ENCODE measurements at places on chromosomes 13 and 19.

DNA sequence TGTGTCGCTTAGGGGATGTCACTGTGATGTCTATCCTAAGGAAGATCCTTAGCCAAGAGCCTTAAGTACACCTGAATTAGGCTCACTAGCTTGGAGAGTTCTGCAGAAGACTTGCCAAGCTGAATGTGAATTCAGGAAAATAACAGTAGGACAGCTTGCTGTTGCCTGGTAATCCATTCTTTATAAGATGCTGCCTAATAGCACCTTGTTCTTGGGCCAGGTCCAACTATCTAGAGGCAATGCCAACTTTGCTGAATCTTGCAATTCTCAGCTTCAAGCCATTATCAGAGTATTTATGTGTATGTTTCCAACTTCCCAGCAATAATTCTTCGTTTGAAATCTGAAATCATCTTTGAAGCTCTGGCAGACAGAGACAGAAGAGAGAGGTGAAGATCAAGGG lies 102.8 kb downstream of the PCDH17 start:
- DNase-seq: no peak

GRCh38 chr13:104898484-104898883 lies 1637.0 kb downstream of the EFNB2 start:
- DNase-seq: no peak

GRCh38 chr13:44259045-44260027 lies 114.3 kb upstream of the SERP2 start:
- DNase-seq: no peak

GRCh38 chr19:45140533-45140932 lies 20.2 kb downstream of the NKPD1 start:
- DNase-seq: no peak

GRCh38 chr19:43439032-43439708 lies 24.5 kb downstream of the TEX101 start:
- DNase-seq: peak; percentile 87

DNA sequence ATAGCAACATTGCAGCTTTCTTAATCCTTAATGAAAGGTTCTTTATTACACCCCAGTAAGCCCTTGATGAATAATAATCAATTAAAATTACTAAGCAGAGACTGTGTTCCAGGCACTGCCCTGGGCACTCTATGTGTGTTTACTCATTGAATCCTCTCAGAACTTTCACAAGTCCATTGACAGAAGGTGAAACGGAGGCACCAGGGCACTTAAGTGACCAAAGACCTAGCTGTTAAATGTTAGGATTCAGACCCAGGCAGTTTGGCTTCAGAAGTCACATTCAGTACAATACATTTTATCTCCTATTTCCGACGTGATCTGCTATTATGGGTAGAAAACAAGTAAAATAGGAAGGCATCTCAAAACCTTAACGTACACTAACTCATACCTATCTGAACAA lies 2.7 kb downstream of the GPR183 start:
- no peak for DNase-seq

GRCh38 chr13:113934576-113934975 lies 39.3 kb downstream of the C13orf46 start:
- DNase-seq: no peak

DNA sequence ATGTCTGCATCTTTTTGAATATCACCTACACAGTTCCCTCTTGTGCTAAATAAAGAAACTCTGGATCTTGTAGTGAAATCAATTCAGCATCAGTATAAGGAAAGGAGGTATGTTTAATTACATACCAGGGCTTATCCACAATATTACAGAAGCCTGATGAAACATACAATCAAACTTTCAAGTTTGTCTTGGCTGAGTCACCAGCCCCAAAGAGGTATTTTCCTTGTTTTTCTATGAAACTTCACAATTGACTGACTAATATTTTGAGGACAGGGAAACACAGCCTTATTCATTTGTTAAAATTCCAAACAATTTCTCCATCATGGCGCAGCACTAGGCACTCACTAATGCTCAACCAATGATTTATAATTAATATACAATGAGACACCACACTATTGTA lies 952.4 kb downstream of the PCDH17 start:
- no peak for DNase-seq

GRCh38 chr19:29489172-29489951 lies 36.4 kb upstream of the VSTM2B start:
- no peak for DNase-seq

GRCh38 chr13:34256236-34256635 lies 438.3 kb downstream of the RFC3 start:
- DNase-seq: no peak

DNA sequence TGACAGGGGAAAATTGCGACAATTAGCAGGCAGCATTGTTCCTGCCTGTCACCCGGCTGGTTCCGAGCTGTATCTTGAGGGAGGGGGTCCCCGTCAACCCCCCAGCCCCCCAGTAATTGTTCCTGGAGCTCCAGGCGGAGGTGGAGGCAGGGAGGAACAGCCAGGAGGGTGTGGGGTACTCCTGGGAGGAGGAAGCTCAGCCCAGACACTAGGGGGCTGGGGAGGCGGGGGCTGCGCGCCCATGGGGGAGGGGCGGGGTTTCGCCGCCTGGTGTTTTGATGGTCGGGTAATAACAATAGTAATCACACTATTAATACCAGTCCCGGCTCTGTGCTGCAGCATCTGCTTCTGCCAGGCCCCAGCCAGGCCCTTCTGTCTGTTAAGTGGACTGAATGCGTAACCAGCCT lies 8.6 kb downstream of the NPAS1 start:
- DNase-seq: no peak

- no peak for DNase-seq
These were observed 14.6 kb downstream of the FRY start for GRCh38 chr13:32045982-32046785.

DNA sequence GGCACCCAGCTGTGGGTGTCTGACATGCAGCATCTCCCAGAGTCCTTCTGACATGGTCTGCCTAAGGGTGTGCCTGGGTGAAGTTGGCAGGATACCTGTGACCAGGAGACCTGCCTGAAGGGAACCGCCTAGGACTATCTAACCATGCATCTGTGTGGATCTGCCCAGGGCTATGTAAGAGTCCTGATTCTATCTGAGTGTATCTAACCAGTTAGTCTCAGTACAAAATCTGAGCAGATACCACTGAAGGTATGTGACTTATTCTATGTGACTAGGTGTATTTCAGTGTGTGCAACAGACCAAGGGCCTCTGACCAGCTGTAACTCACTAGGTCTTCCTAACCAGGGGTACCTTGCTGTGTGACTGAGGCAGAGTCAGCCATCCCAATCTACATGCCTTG lies 28.2 kb upstream of the FBL start:
- no peak for DNase-seq

GRCh38 chr13:76663592-76664335 lies 222.4 kb downstream of the KCTD12 start:
- no peak for DNase-seq

DNA sequence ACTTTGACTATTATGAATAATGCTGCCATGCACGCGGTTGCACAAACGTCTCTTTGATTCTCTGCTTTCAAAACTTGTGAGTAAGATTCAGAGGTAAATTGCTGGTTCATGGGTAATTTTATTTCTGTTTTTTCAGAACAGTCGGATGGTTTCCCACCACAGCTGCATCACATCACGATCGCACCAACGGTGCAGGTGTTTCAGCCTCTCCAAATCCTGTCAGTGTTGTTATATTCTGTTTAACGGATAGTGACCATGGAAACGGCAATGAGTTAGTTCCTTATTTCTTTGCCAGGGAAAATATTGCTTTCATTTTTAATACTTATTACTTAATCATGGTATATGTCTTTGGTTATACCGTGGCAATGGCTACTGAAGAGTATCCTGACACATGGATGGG lies 19.1 kb upstream of the ZNF835 start:
- DNase-seq: no peak

- DNase-seq: no peak
These were observed 41.0 kb downstream of the RFX2 start for GRCh38 chr19:6069268-6069791.

DNA sequence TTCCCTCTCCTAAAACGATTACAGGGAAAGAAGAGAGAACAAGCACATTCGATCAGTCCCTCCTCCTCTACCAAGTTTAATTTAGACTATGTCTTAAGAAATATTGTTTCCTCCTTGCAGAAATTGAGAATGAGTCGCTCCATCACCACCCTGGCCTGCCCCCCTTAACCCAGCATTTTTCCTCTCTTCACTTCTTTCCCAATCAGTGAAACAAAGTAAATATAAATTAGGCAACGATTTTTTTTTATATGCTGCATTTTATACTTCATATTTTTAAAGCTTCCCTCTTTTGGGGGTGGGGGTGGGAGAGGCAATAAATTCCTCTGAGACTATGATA lies 300.0 kb downstream of the SPRY2 start:
- DNase-seq: no peak

DNA sequence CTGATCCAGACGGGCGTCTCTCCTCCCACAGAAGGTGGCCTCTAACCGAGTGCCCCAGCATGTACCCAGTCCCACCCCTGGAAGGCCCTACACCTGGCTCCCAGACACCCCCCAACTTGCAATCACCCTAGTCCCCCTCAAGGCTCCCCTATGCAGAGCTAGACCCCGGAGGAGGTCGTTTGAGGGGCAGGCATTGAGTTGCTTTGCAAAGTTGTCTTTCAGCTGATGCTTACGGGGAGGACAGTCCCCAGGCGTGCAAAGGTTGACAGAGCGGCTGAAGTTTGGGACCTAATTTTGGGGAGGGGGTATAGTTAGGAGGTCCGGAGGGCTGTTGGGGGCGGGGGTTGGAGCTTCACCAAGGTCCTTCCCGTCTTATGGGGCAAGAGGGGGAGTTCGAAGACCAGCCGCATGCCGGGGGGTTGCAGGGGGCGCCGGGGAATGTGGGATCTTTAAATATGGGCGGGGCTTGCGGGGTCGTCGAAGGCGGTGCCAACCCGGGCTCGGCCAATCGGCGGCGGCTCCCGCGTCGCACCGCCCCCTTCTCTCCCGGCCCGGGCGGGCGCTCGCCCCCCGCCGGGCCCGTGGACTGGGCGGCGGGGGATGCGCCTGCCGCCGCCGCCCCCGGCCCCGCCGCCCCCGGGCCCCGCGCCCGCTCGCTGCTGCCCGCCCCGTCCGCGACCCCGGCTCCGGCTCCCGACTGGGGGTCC lies at the start of gene KCNN1:
Gene KCNN1, plus strand, starts transcription at position 558 of the 707 bp plus-strand sequence. CDS start 6,782 bp downstream, outside the sequence.
- DNase-seq: no peak

DNA sequence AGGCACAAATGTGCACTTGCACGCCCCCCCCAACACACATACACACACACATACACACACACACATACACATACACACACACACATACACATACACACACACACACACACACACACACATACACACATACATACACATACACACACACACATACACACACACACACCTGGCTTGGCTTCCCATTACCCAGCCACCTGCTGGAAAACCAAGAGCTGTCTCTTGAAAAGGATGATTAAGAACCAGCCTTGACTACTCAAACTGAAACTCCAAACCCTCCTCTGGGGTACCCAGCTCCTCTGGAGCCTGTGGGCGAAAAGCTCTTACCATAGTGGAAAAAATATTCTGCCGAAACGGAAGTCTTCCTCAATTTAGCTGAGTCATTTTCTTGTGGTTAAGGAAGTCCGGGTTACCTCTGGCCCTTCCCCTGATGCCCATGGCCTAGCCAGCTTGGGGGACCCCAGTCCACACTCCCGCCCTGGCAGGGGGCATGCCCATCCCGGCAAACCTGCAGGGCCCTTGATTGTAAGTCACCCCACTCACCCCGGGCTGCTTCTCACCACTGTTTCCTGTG lies 21.9 kb downstream of the CEBPA start:
- no peak for DNase-seq

DNA sequence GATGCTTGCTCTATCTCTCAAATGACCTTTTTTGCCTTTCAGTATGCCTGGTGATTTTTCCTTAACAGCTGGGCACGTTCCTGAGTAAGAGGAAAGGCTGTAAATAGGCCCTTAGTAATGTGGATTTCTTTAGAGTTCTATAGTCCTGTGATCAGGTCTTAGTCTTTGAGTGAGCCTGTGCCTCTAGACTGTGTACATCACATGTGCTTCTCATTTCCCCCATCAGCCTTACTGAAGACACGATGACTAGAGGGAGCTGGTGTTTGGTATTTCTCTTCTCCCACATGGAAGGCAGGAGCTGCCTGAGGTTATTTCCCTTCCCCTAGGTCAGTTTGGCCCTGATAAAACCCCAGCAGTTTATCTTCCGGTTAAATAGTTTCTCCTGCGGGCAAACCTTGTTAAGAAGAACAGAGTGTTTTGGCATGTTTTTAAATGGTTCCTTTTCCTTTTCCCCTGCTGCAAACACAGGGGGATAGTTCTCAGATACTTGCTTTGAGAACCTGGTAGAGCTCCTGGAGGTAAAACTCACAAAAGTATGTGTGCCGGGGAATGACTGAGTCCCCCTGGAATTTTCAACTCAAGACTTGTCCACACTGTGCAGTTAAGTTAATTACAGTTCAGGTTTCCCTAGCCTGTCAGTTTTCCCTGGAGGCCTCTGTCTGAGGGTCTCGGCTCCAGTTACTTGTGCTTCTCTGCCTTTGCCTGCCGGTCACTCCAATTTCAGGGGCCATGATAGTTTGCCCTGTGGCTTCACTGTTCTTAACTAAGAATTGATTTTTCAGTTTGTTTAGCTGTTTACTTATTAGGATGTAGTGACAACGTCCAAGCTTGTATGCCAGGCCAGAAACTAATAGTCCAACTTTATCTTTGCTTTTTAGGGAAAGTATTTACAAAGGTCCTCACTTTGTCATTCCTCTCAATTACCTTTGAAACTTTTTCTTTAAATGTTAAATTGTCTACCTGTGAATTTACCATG lies 94.4 kb downstream of the URI1 start:
- no peak for DNase-seq

DNA sequence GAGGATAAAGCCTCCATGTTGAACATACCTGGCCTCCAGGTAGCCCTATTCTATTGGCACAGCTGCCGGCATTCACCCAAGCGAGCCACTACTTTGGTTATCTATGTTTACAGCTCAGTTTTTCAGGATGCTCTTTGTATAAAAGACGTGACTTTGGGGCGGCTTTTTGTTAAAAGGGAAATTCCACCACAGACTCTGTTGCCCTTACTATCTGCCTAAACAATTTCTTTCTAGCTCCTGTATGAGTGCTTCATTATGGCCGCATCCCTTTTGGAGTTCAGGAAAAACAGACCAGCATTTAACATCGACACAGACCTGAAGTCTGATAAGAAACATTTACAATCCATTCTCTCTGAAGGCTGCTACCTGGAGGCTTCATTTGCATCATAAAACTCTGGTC lies 9.1 kb upstream of the IGSF23 start:
- DNase-seq: no peak

DNA sequence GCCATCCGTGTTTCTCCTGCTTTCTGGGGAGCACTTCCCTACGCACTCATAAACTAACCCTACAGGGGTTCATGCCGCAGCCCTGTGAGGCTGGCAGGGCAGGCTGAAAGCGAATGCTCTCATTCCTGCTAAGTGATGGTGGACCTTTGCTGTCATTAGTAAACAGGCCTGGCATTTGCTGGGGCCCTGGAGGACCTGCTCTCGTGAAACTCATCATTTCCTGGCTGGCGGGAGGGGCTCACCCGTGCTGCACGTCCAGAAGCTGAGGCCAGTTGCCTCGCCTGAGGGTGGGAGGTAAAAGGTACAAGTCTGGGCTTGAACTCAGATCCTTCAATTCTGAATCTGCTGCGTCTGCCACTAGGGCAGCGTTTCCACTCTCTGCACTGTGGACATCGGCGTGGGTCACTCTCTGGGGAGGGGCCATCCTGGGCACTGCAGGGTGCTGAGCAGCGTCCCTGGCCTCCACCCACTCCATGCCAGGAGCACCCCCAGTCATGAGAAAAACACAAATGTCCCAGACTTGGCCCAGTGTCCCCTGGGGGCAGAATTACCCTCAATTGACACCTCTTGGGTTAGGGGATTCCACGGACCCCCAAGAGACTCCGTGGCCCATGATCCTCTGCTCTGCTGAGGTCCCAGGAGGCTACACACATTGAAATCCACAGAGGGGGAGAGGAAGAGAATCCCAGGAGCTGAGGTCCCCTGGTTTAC lies 7.0 kb downstream of the MOB3A start:
- peak; percentile 58 for DNase-seq

Measured in kidney capillary endothelial cell (primary cell).